T-helper 2 cell (primary cell): ENCODE measurements at places on chromosomes 2 and 18.

GRCh38 chr2:54628418-54628817 is 95.0 kb upstream of the EML6 start:
- no peak for DNase-seq

- no peak for DNase-seq
These were observed 726.0 kb upstream of the RAB6C start for GRCh38 chr2:129253461-129253812.

DNA sequence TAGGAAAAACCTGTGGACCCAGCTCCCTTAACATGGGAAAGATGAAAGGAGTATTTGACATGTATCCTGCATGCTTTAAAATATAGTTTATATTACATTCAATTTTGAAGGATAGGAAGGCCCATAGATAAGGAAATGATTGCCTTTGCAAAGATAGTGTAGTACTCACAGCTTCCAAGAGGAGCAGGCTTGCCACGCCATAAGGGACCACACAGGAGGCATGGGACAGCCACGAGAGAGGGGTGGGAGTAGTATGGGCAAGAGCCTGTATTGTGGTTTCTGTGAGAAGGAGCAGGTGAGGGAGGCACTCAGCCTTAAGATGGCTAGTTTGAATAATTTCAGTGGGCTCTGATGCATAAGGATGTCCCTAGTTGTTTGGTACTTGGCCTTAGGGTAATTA is 740.3 kb downstream of the SATB2 start:
- no peak for DNase-seq

DNA sequence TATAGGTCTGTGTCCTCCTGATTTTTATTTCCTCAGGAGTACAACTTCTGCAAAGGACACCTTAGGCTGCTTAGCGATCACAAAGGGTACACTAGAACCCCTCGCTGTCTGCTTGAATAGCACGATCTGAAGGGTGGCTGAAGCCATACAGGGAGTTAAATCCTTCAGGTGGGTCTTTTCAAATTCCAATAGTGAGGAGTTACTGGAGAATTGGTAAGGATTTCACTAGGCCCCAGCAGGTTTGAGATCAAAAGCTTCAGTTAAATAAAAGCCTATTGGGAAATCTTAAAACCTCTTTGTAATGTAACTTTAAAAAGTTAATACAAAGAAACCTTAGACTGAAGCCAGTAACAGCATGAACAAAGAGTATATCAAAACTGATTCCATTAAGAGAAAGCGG is 613.1 kb downstream of the ZEB2 start:
- DNase-seq: no peak

DNA sequence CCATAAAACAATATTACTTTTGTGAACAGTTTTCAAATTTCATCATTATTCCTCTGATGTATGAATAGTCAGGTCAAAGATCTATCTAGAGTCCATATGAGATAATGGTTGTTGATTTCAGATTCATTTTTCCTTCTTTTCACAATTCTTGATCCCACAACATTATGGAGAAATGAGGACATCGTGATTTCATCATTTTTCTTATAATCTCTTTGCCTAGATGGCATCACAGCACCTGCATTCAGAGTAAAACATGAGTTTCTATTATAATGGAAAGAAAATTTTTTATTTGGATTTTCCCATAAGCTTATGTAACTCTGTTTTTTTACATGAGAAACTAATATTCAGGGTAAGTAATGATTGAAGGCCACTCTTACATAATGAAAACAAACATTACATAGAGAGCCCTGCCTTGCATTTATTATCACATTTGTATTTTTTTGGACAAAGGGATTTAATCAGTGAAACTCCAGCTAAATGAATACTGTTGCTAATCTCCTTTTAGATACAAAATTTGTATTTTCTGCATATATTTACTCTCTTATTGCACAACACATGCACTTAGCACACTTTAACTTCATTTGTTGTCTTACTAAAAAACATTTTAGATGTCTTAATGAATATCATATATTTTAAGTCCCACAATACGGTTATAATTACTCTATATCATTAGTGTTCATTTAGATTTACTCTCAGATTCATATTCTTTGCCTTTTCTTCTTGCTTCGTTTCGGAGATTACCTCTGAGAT is 188.4 kb upstream of the KYNU start:
- DNase-seq: no peak

DNA sequence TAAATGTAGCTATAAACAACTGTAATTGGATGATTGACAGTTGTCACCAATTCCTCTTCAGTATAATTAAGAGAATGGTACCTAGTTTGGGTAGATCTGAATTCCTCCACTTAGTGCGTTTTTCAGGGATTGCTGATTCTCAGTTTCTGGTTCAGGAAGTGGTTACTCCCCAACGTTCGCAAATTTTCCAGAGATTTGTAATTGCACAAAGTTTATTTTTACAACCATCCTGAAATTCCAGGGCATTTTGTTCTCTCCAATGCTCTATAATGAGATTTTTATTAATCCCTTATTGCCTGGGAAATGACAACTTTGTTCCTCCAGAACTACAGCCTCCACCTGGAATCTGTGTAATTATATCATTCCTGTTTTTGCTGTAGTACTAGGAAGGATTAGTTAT is 710.6 kb upstream of the ZEB2 start:
- DNase-seq: no peak

DNA sequence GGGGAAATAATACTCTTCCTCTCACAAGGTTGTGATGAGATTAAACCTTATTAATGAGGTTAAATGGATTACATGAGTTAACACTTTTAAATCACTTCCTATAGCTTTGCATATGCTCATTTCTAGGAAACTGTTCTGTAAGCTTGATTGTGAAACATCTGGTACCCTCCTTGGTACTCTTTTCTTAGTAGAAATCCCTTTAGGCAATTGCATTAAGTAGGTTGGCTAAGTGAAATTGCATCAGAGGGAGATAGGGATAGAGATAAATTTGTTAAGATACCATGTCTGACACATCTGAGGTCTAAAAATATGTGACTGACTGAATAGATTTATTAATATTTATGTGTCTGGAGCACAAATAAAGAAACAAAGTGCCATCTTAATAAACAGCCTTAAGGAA is 275.9 kb upstream of the MAP2 start:
- DNase-seq: no peak

- no peak for DNase-seq
These were observed 6.2 kb upstream of the GORASP2 start for GRCh38 chr2:170922634-170923494.

GRCh38 chr2:181528441-181528840 is 71.3 kb downstream of the ITGA4 start:
- DNase-seq: no peak

GRCh38 chr18:76402026-76402990 is 92.7 kb downstream of the ZNF516 start:
- DNase-seq: no peak

DNA sequence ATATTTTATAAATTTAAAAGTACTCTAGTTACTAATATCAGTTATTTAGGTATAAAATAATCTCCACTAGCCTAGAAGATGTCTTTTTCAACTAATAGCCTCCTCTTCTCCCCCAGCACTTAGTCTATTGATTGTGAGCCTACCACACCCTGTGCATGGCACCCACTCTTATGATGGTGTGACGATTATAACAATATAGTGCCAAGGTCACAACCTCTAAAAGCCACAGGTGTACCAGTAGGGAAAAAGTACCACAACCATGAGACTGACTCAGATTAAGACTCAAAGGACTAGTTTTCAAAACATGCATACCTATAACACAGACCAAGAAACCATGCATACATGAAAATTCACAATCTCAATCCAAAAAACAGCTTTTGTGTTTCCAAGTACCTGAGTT is 27.6 kb downstream of the THADA start:
- DNase-seq: no peak

DNA sequence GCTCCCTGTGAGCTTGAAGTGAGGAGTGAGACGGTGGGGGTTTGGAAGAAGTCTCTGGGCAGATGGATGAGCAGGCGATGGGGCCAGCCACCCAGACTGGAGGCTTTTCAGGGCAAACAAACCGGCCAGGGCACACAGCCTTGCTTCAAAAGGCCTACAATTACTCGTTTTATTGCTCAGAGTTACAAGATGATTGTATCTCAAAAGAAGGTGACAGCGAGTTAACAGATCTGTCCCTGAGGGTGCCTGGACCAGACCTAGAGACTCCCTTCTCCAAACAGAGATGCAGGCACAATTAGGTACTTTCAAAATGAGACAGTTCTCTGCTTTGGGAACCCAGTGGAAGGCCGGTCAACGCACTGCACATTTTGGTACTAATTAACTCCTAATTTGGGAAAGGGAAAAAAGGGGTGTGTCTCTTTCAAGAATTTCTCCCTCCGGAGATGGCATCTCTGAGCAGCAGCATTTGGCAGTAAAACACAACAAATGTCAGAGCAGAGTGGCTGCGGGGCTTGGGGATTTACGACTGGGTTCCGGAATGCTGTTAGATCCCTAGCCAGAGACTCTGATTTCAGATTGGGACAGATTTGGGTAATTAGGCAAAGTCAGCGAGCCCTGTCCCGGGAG is 226.7 kb downstream of the TTC32 start:
- no peak for DNase-seq

GRCh38 chr2:127014630-127015029 is 92.3 kb downstream of the BIN1 start:
- no peak for DNase-seq

- DNase-seq: no peak
These were observed 112.8 kb downstream of the CAPN13 start for GRCh38 chr2:30694286-30695055.

DNA sequence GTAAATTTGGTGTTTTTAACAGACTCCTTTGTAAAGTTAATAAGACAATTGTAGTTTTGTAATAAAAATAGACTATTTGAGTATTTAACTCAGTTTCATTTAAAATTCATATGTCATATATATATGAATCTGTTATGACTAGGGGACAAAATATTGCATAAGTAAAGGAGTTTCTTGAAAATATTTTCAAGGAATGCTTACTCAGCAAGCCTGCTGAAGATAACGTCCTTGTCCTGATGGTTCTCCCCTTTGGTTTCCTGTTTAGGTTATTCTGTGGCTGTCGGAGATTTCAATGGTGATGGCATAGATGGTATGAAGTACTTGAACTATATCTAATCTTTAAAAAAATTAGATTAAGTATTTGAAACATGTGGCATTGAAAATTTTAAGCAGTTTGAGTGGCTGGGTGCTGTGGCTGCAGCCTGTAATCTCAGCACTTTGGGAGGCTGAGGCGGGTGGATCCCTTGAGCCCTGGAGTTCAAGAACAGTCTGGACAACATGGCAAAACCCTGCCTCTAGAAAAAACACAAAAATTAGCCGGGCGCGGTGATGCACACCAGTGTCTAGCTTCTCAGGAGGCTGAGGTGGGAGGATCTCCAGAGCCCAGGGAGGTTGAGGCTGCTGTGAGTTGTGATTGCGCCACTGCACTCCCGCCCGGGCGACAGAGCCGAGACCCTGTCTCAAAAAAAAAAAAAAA is 47.1 kb downstream of the ITGAV start:
- DNase-seq: no peak

- DNase-seq: no peak
These were observed 11.8 kb downstream of the G6PC2 start for GRCh38 chr2:168912901-168913369.

DNA sequence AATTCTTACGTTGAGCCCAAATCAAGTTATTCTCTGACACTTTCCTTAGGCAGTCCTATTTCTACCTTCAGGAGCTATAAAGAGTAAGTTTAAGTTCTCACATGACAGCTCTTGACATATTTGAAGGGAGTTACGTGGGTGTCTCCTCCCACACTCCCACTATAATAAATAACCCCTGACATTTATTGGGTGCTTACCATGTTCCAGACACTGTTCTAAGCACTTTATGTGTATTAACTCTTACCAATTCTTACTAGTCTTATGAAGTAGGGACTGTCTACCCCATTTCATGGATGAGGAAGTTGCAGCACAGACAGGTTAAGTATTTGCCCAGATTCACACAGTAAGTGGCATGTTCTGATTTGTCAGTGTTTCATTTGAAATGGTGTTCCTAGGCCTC is 17.9 kb downstream of the PLCL1 start:
- no peak for DNase-seq

- DNase-seq: no peak
These were observed 2010.4 kb upstream of the LRRTM1 start for GRCh38 chr2:82314836-82315472.
